CD4-positive, CD25-positive, alpha-beta regulatory T cell (primary cell): ENCODE measurements at places on chromosomes 6 and 20. TPM values are rescaled to one million over a fixed set of nuclear protein-coding genes. Genes with fewer than 3 reads are reported as not detected.

Gene VNN1
- not detected for total RNA-seq

DNA sequence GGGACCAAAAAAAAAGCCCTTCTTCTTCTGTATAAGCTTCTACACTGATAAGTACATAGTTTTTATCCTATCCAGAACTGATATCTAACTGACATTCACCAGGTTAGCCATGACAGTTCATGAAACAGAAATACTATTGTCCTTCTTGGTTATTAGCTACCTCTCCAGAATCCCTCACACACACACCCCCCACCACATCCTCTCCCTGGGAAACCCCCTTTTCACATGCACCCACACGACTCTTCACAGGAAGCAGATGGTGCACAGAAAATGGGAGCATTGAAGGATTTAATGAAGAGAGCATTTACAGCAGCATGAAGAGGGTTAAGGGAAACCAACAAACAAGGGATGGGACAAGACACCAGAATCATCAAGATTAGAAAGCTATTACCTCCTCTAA is 88.9 kb downstream of the FHL5 start:
- no peak for DNase-seq
- no peaks in the 10 kb centered on the region for H3K4me1 ChIP-seq
- no peak overlapping the region for H3K27ac ChIP-seq
- no peaks in the 10 kb centered on the region for H3K36me3 ChIP-seq

DNA sequence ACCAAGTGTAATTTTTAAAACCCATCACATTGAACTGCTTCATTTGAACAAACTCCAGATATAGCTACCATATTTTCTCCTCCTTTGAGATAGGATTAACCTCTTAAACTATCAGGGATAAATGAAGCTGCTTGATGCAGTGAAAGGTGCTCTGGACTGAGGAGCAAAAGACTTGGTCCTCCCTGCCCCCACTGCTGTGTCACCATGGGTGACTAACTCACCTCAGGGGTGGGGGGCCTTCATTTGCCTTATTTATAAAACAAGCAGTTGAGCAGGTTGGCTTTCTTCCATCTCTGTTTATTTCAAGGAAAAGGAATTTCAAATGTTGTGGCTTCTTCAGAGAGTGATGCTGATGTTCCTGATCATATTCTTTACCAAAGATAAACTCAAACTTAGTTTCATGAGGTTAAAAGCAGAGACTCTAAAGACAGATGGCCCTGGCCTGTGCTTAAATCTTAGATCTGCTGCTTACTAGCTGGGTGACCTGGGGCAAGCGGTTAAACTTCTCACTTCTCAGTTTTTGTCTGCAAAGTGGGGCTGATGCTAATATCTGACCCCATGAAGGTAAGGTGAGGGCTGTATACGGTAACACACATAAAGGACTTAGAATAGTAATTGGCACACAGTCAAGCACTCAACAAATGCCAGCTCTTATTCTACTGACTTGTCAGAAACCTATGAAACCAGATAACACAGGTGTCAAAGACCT is 50.5 kb downstream of the FHL5 start:
- no peak for DNase-seq
- H3K36me3 ChIP-seq = no peaks in the 10 kb centered on the region
- H3K27ac ChIP-seq = no peak overlapping the region
- no peaks in the 10 kb centered on the region for H3K27me3 ChIP-seq

DNA sequence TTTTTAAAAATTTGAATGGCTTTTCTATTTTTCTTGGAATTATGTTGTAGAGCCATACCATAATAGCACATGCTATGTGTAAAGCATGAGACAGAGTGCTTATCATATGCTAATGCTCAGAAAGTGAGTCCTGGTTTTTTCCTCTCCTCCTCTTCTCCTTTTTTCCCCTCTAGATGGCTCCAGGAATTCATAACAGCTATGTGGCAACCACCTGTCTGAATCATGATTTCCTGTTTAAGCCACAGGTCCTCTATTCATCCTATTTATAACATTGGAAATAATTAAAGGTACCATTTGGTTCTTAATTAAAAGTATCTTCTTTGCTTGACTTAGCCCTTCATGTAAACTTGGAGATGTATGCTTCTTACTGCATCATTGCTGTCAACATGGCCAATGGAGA is 260.0 kb upstream of the MAP3K7 start:
- H3K27ac ChIP-seq = no peak overlapping the region
- DNase-seq = no peak
- peaks cover under 1% of the 10 kb centered on the region for H3K27me3 ChIP-seq
- H3K4me1 ChIP-seq = no peaks in the 10 kb centered on the region

GRCh38 chr6:49305010-49305409 is 158.0 kb downstream of the MMUT start:
- no peaks in the 10 kb centered on the region for H3K36me3 ChIP-seq
- no peak overlapping the region for H3K4me3 ChIP-seq
- no peaks in the 10 kb centered on the region for H3K4me1 ChIP-seq
- H3K27ac ChIP-seq = no peak overlapping the region
- no peaks in the 10 kb centered on the region for H3K27me3 ChIP-seq
